Fibroblast of skin of scalp (primary cell): ENCODE measurements at places on chromosomes 3 and 15.

- DNase-seq: no peak
These were observed 192.5 kb downstream of the P3H2 start for GRCh38 chr3:189927975-189928895.

- peak; percentile 35 for DNase-seq
These were observed at the start of gene PCOLCE2 for GRCh38 chr3:142888481-142889211. PCOLCE2 (minus strand) TSS chr3:142889083; CDS start chr3:142888896, 187 bp downstream.

DNA sequence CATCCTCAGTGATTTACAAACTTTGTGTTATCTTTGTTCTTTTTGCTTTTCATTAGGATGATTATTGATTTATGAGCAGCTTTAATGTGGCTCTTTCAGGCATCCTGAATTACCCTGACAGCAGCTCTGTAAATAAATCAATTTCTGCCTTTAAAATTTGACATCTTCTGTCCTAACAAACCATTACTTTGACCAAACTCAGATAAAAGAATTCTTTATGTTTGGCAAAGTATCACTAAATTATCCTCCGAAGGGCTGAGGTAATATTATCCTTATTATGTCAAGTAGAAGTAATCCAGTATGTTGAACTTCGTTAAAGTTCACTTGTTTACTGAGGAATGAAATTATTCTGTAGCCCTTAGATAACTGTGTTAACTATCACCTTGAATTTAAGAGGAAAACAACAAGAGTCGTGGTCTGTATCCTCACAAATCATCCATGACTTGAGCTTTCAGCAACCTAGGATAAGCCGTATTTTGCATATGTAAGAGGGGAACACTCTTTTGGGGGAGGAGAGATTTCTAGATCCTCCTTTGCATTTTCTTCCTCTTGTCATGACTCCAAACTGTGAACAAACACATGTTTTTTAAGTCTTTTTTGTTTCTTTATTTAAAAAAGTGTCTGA, 173.2 kb upstream of the STAC start:
- no peak for DNase-seq

DNA sequence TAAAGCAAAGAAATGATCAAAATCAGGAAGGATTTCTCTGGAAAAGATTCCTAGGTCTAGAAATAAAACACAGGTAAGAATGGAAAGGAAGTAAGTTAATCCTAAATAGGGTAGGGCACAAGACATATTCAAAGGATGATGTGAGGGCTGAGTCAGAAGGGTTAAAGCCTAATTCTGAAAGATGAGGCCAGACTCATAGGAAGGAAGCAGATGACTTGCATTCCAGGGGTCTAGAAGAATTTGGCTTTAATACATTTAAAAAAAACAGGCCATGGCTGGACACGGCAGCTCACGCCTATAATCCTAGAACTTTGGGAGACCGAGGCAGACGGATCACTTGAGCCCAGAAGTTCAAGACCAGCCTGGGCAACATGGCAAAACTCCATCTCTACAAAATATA, 3.2 kb downstream of the SSR3 start:
- DNase-seq: peak; percentile 88

GRCh38 chr3:106570426-106570825, 701.6 kb upstream of the CBLB start:
- DNase-seq: no peak

- DNase-seq: no peak
These were observed 25.9 kb downstream of the LRRC3B start for GRCh38 chr3:26648461-26648860.

GRCh38 chr3:186815435-186815834, 9.2 kb upstream of the RFC4 start:
- peak; percentile 81 for DNase-seq

DNA sequence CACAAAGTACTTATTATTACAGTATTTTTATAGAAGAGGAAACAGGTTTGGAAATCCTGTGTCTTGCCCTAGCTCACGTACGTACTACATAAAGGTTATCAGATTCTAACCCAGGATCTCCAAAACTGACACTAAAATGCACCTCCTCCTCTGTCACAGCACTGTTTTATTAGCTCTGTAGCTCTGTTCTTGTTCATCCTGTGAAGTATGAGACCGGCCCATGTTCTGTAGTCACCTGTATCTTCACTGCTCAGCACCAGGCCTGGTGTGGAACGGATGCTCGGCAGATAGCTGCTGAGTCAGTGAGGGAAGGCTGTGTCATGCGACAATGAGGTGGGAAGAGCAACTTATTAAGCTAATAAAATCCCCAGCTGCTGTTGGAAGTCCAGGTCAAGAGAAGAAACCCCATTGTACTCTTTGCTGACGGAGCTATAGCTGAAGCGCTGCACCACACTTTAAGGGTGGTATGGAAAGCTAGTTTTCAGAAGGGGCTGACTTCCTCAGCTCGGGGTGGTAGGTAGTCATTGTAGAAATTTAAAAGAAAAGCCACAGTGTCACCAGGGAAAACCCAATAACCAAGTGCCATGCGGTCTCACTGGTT, 22.8 kb downstream of the BCL2A1 start:
- no peak for DNase-seq

DNA sequence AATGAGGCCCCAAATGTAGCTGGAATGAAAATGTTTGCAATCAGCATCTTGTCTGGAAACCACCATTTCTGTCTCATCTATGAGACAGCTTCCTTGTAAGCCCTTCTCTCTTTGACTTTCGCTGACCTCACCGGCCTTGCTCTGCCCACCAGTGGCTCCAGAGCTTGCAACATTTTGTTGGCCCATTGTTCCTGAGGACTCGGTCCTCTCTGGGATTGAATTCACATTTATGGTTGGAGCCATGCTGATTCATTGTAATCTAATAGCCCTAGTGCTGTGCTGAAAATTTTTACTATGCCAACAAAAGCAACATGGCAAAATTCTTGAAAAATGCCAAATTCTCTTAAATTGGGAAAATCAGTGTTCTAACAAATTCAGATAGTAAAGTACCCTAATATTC, 37.2 kb downstream of the ABHD5 start:
- DNase-seq: no peak

- DNase-seq: no peak
These were observed 418.1 kb downstream of the EPHA6 start for GRCh38 chr3:97232393-97233034.

DNA sequence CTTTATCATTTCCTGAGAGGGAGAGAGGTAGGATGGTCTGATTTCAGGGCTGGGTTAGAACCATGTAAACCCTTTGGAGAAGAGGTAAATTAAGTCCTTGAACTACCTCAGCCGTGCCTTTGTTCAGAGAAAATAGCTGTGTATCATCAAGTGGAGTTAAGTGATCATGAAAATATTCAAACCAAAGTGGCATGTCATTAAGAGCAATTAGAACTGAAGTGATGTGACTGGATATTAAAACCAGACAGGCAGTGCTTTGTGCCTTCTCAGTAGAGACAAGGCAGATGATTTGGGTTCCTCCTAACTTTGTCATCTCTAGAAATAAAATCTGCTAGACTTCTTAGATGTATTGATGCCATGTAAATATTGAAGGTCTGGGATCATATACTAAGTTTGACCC, 171.5 kb downstream of the IL5RA start:
- DNase-seq: no peak
